ENCODE measurements at places on chromosomes 2 and 18. TPM values are rescaled to one million over a fixed set of nuclear protein-coding genes. Genes with fewer than 3 reads are reported as not detected.

The OBSL1 gene
- 138 TPM for polyA plus RNA-seq

The TGOLN2 gene
- 54.4 TPM for polyA plus RNA-seq

The CLEC4F gene
- polyA plus RNA-seq, result 0.24 TPM

GRCh38 chr2:86821842-86822241, 31.1 kb upstream of the CD8A start:
- DNase-seq, result no peak

DNA sequence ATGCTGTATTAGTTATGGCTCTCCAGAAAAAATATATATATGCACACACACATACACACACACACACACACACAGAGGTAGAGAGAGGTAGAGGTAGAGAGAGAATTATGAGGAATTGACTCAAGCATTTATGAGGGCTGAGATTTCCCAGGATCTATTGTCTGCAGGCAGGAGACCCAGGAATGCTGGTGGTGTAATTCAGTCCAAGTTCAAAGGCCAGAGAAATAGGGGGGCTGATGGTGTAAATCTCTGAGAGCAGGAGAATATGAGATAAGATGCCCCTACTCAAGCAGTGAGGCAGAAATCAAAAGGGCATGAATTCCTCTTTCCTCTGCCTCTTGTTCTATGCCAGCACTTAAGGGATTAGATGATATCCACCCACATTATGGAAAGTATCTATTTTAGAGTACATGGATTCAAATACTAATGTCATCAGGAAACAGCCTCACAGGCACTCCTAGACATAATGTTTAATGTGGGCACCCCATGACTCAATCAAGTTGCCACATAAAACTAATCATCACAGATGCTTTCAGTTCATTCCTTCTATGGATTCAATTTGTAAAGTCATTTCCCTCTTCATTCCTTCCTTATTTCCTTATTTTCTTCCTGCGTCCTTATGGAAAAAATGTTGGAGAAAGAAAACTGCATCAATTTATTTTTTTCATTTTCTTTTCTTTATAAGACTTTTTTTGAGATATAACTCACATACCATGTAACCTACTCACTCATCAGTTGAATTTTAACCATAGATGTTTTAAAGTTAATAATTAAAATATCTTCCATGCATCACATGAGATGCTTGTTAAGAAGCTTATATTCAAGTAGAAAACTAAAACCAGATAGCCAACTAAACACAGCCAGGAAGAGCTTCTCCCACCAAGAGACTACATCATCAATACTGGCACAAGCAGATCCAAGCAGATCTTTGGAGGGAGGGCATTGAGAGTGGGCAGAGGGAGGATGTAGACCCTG, 406.2 kb downstream of the MBD2 start:
- DNase-seq, result no peak

DNA sequence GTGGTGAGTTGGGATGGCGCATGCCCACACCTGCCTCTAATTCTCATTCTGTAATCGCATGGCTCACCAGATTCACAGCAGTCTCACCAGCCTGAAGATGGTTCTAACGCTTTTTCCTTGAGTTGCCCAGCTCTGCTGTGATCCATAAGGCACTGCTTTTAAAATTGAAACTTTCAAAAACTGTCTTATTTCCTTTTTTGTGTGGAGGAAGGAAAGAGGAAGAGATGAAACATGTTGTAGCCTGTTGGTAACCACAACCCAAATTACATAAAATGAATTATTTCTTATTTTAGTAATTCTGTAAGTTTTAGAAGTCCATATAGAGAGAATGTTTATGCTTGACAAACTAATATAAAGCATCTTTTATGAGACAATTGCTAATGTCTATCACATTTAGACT, 165.4 kb downstream of the RBM43 start:
- no peak for DNase-seq

GRCh38 chr2:204986641-204987040, 441.4 kb downstream of the PARD3B start:
- no peak for DNase-seq

- DNase-seq, result no peak
Measured at GRCh38 chr18:23981369-23981980, 33.1 kb upstream of the TTC39C start.

DNA sequence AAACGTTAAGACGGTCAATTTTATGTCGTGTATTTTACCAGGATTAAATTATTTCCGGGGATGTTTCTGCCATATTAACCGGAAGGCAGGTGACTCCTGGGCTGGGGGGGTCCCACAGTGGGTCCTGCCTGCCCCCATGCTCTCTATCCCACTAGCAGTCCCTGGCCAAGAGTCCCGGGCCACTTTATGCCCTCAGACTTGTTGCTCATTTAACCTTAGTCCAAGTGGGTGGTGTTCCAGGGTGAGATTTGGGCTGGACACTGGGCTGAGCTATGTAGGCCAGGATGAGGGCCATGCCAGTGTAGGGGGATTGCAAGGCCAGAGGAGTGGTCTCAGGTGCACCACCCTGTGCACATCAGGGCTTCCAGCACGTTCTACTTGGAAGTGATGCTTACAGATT, 24.1 kb downstream of the TWIST2 start:
- DNase-seq, result no peak

DNA sequence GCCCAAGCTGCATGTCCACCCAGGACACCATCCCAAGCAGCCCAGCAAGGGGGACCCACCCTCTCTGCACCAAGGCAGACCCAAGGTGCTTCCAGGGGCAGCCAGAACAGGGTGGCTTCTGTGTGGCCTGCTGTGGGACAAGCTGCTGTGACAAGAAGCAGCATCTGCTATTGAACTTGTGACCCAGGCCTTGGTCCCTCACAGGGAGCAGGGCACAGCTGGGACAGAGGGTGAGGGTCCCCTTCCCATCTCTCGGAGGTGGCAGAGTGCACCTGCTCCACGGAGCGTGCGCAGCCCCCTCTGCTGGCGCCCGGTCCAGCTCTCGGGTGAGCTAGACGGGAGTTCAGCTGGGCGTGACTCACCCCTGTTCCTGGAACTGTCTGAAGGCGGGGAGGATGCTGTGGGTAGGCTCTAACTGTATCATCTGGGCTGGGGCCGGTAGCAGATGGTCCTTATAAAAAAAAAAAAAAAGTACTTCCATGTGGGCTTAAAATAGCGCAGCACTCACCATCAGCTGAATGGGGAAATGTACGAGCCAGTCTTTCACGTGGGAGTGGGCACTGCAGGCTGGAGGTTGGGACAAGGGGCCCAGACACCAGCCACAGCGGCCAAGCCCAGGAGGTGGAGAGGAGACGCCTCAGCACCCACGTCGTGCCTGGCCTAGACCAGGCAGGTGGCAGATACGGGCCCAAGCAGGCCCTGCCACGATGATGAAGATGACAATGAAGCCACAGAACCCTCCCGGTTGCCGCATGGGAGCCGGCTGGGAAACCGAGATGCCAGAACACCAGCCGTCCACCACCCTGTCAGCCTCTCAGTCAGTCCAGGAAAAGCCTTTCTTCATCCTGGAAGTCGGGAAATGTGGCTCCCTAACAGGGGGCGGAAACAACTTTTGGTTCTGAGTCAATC, 136.8 kb upstream of the ID2 start:
- no peak for DNase-seq

GRCh38 chr2:142892715-142893114, 15.3 kb downstream of the KYNU start:
- DNase-seq, result no peak
